ENCODE measurements at places on chromosomes 12 and 14.

DNA sequence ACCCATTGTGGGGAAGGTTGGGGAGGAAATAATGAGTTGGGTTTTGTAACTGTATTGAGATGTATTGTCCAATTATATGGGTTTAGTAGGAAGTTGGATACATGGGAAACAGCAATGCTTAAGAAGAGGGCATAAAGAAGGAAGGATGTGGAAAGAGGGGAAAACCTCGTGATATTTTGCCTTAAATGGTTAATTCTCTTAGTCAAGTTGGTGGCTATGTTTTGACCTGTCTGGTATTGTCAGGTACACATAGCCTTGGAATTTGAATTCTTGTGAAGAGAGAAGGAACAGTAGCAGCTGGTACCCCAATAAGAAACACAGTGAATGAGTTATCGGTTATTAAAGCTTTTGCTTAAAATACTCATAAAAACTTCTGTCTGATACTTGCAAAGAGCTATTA is 32.6 kb upstream of the SLC2A13 start:
- 0 out of 2 replicates have a peak, but pooled peaks cover 7% of the 10 kb centered on the region for H3K4me1 ChIP-seq
- no peak overlapping the region for H3K4me3 ChIP-seq
- no peaks in the 10 kb centered on the region for H3K27me3 ChIP-seq
- H3K27ac ChIP-seq: no peak overlapping the region
- no peak for DNase-seq
- no peaks in the 10 kb centered on the region for H3K36me3 ChIP-seq

- peaks cover 18% of the 10 kb centered on the region for H3K4me1 ChIP-seq
- no peak overlapping the region for H3K4me3 ChIP-seq
- H3K36me3 ChIP-seq: no peaks in the 10 kb centered on the region
Measured at GRCh38 chr12:131869871-131870418, 24.5 kb upstream of the ULK1 start.

- DNase-seq: peak; percentile 64
- no peaks in the 10 kb centered on the region for H3K36me3 ChIP-seq
- peak overlapping the region; percentile 88 for H3K4me3 ChIP-seq
- peak overlapping the region; percentile 27 for H3K27ac ChIP-seq
- H3K4me1 ChIP-seq: peaks cover 10% of the 10 kb centered on the region
- no peaks in the 10 kb centered on the region for H3K27me3 ChIP-seq
Measured at GRCh38 chr12:57604992-57605810, 577 bp downstream of the DTX3 start.

DNA sequence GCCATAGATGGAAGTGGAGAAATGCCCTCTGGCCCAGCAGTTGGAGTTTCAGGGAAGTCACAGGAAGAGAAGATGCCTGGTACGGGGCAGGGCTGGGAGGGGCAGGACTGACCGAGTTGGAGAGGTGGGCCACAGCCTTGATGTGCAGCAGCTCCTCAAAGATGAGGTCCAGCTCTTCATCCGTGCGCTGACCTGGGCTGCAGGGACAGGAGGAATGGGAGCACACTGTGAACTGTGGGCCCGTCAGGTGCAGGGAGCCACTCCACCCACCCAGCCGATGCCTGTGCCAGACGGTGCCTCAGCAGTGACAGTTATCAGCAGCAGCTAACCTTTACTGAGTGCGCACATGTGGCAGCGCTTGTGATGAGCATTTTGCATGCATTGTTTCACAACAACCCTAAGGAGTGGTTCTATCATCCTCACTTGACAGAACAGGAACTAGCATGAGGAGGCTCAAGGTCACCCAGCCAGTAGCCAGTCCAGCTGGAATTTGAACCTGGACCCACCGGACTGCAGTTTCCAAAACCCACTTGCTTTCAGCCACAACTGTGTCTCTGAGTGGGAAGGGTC is 8.4 kb downstream of the RAPGEF3 start:
- H3K4me1 ChIP-seq: peaks cover 27% of the 10 kb centered on the region
- H3K27ac ChIP-seq: no peak overlapping the region
- no peak overlapping the region for H3K4me3 ChIP-seq
- H3K27me3 ChIP-seq: no peaks in the 10 kb centered on the region
- no peaks in the 10 kb centered on the region for H3K36me3 ChIP-seq
